SJCRH30 (cell line): ENCODE measurements at places on chromosomes 12 and 14. TPM values are rescaled to one million over a fixed set of nuclear protein-coding genes. Genes with fewer than 3 reads are reported as not detected.
A peak's percentile ranks its signal among the peaks of the same experiment; 100 is the strongest.

DNA sequence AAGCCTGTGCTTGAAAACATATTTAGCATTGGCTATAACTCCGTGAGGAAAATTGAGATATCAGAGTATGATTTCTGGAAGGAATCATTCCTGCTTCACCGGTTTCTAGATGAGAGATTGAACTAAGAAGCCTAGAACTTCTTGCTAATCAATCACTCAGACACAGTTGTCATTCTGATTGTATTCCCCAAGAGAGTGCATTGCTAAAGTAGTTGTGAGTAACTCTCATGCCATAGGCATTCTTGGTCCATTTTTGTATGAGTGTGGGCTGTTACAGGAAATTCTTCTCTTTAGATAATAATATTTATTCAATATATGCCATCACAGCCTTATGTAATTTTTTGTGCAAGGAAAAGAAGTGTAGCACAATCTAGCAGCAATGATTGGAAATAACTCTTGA is 893.3 kb upstream of the MDGA2 start:
- H3K4me3 ChIP-seq: no peak overlapping the region
- no peak overlapping the region for H3K27ac ChIP-seq
- H3K36me3 ChIP-seq: no peaks in the 10 kb centered on the region
- H3K4me1 ChIP-seq: no peaks in the 10 kb centered on the region; the same call in 1 of the 2 replicates
- no peak for DNase-seq

Gene OR4Q2
- total RNA-seq: not detected in 2 replicates

Gene SUDS3
- total RNA-seq: 42.9 and 43.6 TPM in 2 replicates

DNA sequence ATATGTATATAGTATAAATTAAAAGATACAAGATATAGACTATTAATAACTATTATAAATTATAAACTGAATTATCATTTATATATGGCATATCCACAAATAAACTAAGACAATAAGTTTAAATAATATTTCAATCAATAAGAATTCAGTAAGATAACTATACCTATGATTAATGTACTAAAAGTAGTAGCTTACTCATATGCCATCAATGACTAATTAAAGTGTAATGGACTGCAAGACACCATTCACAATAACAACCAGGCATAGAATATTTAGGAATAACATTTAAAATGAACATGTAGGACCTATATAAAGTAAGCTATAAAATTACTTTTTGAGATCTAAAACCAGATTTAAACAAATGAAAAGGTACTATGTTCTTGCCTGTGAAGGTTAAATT is 18.8 kb downstream of the KCNC2 start:
- no peaks in the 10 kb centered on the region for H3K36me3 ChIP-seq
- H3K27ac ChIP-seq: no peak overlapping the region
- H3K4me1 ChIP-seq: no peaks in the 10 kb centered on the region
- no peak overlapping the region for H3K4me3 ChIP-seq
- H3K27me3 ChIP-seq: no peaks in the 10 kb centered on the region
- no peak for DNase-seq

Gene LRRC10
- total RNA-seq: not detected in 2 replicates

- peaks cover 13% of the 10 kb centered on the region; the same call in 1 of the 2 replicates for H3K4me1 ChIP-seq
- H3K27ac ChIP-seq: no peak overlapping the region
- peak; percentile 61 for DNase-seq
- H3K36me3 ChIP-seq: no peaks in the 10 kb centered on the region
Observed at GRCh38 chr14:105187935-105188524, 6.9 kb upstream of the NUDT14 start.

- H3K27me3 ChIP-seq: no peaks in the 10 kb centered on the region
- H3K4me3 ChIP-seq: no peak overlapping the region
- DNase-seq: no peak
- H3K4me1 ChIP-seq: peaks cover 9% of the 10 kb centered on the region
- no peaks in the 10 kb centered on the region for H3K36me3 ChIP-seq
- peak overlapping the region; percentile 85; the same call in 1 of the 2 replicates for H3K27ac ChIP-seq
Observed at GRCh38 chr12:18306311-18306710, 45.0 kb downstream of the PIK3C2G start.

DNA sequence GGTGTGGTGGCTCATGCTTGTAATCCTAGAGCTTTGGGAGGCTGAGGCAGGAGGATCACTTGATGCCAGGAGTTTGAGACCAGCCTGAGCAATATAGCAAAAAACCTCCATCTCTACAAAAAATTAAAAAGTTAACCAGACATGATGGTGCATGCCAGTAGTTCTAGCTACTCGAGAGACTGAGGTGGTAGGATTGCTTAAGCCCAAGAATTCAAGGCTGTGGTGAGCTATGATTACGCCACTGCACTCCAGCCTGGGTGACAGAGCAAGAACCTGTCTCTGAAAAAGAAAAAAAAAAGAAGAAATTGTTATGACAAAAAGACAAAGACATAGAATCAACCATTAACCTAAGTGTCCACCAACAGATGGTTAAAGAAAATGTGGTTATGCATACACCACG is 2.1 kb upstream of the ATP23 start:
- H3K27ac ChIP-seq: no peak overlapping the region
- no peaks in the 10 kb centered on the region for H3K27me3 ChIP-seq
- peaks cover 18% of the 10 kb centered on the region for H3K4me1 ChIP-seq
- H3K4me3 ChIP-seq: no peak overlapping the region
- no peaks in the 10 kb centered on the region for H3K36me3 ChIP-seq
